ENCODE measurements at places on chromosomes 13 and 19.

- no peak for DNase-seq
Measured at GRCh38 chr19:2239771-2240770, 3.4 kb downstream of the SF3A2 start.

- DNase-seq = no peak
Measured at GRCh38 chr19:46232029-46232428, 2.5 kb downstream of the IGFL1 start.

DNA sequence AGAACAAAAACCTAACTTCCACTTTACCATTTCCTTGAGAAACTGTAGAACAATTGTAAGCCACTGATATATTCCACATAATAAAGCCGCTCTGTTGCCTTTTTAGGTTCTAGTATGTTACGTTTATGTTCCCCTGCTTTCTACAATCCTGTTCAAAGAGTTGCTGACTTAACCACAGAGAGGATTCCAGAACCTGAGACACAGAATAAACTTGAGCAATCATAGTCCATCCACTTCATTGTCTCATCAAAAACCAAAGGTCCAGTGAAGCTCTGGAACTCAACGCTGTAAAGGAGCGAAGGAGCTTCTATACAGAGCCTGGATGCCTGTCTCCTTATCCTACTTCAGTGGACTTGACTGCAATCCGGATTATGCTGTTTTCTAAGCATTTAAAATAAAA is 4.6 kb downstream of the STARD13 start:
- DNase-seq = no peak

DNA sequence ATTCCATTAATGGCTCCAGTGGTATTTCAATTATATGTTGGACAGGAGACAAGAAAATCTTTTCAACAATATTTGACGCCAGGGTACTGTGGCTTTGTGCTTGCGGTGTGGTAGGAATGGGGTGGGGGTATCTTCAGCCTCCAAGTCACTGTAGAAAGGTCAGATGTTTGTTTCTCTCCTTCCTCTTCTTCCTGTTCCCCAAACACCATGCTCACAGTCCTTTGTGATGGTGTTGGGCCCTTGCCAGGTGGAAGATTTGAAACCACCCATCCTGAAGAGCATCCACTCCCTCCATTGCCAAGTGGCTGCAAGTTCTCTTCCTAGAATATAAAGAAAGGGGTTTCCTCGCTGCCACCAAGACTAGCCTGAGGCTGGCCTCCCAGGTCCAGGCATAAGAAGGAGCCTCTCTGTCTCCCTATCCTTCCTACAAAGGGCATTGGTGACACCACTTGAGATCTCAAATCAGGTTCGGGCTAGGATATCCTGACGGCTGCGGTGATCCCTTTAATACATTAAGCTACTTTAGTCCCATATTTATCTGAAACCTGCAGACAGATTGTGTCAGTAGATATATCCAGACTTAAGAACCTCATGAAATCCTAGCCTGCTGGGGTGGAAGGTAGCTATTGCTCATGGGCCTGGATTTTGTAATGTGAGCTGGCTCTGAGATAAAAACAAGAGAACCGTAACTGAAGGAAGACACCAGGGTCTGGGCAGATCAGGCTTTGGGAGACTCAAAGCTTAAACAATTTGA is 64.3 kb upstream of the SIAH3 start:
- no peak for DNase-seq

GRCh38 chr13:46896341-46897137 is at the start of gene HTR2A:
TSS of gene HTR2A (minus strand) at chr13:46897053. CDS start at chr13:46895906, 1,147 bp downstream.
- DNase-seq = no peak

DNA sequence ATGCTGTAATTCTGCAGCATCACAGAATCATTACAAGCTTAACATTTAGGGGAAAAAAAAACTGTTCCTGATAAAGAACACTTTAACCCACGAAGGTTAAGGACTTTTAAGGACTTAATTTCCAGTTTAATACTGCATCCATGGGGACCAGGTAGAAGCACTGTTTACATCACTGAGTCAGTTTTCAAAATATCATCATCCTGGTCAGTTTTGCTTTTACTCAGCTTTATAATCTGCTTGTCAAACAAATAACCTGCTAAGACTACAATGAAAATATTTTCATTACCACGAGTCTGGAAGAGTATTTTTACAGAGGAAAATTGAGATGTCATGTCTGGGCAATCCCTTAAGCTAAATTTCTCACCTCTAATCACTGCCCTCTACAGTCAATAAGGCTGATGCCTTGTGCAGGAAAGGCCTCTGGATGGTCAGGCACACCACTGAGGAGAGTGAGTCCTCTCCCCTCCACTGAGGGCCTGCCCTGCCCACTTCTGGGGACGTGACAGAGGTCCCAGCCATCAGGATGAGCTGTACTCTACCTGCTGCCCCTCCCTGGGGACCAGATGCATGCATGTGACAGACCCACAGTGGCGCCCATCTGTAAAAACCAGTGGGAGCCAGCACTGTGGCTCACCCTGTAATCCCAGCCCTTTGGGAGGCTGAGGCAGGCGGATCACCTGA is 31.0 kb downstream of the FOXO1 start:
- no peak for DNase-seq

DNA sequence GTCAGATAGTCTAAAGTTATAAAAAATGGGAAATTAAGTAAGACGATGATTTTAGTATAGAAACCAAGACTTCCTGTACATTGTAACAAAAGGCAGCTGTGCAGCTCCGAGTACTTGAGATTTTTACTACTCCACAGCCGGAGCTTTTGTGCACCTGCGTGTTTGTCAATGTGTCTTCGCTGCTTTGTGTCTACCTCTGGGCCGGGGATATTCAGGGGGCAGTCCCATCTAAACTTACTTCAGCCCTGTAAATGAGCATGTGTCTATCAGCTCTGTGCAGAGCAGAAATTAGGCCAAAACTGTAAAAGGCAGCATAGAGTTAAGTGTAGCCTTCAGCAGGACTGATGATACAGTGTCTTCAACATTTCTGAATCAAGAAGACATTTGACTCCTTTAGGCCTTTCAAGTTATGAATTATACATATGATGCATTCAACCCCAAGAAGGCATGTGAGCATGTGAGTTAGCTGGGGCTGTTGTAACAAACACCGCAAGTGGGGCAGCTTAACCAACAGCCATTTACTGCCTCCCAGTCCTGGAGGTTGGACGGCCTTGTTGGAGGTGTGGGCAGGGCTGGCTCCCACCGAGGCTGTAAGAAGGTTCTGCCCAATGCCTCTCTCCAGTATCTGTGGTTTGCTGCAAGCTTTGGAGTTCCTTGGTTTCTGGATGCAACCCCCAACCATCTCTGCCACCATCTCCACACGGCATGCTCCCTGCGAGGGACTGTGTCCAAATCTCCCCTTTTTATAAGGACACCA is 191.0 kb upstream of the IRS2 start:
- DNase-seq = no peak

DNA sequence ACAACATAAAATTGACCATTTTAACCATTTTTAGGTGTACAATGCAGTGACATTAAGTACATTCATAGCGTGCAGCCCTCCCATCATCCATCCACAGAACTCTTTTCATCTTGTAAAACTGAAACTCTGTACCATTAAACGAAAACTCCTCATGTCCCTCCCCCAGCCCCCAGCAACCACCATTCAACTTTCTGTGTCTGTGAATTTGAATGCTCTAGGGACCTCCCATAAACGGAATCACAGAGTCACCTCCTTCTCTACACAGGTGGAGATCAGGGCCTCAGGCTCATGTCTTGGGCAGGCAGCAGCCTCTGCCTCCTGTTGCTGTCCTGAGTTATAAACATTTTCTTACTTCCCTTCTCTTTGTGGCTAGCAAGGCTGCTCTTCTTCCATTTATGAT is 7.3 kb upstream of the CCNE1 start:
- DNase-seq = no peak

DNA sequence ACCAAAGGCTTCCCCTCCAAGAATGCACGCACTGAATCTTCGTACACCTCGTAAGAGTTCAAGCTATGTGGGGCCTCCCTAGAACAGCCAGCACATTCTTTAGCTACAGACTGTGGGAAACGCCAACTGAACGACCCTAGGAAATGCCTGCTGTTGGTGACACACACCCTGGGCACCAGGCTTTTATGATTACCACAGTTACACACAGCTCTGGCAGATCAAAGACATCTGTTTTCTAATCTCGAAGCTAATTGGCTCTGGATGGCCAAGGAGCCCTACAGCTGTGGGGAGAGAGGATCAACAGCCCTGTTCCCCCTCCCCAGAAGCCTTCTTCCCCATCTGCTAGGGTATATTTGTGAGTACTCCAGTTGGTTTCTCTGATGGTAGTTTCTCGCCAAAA is 123.0 kb downstream of the COL4A1 start:
- DNase-seq = no peak

DNA sequence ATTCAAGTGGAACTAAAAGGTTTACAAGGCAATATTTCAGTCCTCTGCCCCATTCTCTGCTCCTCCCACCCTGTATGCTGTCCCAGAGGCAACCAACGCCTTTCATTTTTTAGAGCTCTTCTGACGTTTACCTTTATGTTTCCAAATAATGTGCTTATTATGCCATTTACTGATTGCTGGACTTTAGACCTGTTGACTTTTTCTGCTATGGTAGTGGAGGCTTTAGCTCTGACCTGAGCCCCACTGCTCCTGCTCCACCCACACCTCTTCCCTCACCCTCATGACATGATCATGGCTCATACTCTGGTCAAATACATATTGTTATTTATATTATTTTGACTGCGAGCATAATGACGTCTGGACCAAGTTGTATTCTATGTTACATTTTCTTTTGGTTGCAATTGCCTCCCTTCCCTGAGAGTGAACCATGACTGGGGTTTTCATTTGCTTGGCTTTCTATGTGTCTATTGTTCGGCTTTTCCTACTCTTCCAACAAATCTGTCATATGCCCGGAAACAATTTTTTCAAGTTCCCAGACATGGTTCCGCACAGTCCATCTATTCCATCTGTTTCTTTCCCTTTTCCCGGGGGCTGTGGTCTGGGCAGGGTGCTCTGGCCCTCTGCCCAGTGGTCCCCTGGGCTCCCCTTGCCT is 31.4 kb upstream of the GJB6 start:
- DNase-seq = no peak

DNA sequence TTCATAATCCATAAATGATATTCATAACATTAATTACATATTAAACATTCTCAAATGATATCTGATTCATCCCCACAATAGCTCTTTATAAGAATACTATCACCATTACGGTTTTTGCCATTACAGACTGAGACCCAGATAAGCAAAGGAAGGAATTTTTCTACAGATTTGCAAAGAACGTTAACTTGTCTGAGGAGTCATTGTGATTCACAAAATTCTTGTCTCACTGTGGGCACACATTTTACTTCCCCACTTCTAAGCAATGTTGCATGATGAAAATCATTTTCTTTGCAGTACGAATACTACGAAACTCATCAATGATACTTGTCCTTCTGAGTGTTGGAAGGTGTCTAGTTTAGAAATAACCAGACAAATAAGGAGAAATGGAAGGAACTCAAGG is 70.1 kb downstream of the NALCN start:
- no peak for DNase-seq

DNA sequence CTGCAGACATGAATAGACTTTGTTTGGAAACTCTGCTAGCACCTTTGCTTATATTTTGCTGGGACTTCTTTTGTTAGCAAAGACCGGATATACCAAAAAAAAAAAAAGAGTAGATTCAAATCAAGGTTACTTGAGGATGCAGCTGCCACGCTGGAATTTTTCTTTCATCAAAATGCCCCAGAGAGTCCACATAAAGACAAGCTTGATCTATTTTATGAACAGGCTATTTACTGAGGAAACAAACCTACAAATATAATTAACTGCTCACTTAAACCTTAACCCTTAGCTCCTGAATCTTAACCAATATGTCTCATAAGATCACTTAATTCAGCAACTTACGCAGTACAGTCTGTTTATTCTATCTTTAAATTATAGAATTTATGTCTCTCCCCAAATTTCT is 27.1 kb upstream of the DOCK9 start:
- DNase-seq = no peak

DNA sequence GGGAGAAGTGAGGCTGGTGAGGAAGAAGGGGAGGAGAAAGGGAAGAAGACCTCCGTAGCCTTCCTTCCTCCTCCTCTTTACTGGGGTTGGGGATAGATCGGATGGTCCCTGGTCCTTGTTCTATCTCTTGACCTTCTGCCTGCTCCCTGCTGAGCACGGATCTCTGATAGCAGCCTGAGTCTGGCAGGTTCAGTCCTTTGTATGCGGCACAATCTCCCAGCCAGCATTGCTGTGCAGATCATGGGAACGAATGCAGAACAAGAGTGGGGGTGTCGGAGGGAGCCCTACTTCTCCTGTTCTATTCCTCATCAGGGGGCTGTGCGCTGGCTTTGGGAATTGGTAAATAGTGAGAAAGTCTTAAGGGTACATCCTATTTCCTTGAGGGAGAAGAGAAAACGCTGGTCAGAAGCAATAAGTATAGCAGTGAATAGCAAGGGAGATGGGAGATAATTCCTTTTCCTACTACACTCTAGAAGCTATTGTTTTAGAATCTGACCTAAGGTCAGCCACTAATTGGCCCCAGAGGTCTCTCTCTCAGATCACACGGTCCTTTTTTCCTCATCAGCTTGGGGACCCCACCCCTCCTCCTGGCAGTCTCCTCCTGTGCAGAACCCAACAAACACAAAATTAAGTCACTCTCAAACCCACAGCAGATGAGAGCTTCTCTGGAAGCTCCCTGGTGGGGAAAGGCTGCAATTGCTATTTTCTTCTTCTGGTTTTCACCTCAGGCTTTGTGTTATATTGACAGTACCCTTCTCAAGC is 41.0 kb downstream of the KL start:
- DNase-seq = no peak

GRCh38 chr13:27965740-27966640 is 3.1 kb downstream of the CDX2 start:
- DNase-seq = no peak

- no peak for DNase-seq
Measured at GRCh38 chr19:40575326-40575725, 1.3 kb upstream of the SHKBP1 start.

DNA sequence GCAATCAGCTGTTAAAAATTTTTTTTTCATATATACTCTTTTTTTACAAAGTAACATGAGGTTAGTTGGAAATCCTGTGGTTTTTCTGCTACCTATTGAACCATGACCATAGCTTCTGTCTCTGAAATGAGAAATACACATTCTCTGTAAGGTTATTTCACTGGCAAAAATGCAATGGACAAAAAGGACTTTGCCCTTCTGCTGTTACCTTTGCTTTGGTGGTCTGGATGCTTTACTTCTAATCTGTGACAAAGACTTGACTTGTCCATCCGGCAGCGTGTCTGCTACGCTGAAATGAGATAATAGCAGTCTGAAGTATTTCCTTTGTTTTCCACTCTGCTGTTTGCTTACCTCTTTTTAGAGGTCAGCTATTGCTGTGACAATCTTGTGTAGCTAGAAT is 412.8 kb downstream of the SLITRK6 start:
- DNase-seq = no peak
